ENCODE measurements at places on chromosomes 5 and 9. TPM values are rescaled to one million over a fixed set of nuclear protein-coding genes. Genes with fewer than 3 reads are reported as not detected.
A peak's percentile ranks its signal among the peaks of the same experiment; 100 is the strongest.

DNA sequence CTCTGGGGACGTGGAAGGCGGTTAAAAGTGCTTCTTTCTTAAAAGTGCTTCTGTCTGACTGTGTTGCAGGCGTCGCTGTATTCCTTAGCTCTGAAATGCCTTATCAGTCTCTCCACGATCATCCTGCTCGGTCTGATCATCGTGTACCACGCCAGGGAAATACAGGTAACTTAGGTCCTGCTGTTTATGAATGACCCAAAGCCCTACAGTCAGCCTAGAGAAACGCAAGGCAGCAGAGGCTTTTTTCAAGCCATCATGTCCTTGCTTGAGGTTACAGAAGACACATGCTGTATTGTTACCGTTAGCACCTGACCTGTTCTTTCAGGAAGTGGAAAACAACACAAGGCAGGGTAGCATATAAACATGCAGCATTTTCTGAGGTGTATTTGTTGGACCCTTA is 2.0 kb downstream of the KCNN2 start:
- no peak for DNase-seq

Gene ANKRD31
- 0.14 TPM for total RNA-seq

GRCh38 chr5:177995691-177996595 is at the start of gene PROP1:
TSS of gene PROP1 (minus strand) at chr5:177996242. CDS start at chr5:177995933, 309 bp downstream.
- DNase-seq, result no peak

DNA sequence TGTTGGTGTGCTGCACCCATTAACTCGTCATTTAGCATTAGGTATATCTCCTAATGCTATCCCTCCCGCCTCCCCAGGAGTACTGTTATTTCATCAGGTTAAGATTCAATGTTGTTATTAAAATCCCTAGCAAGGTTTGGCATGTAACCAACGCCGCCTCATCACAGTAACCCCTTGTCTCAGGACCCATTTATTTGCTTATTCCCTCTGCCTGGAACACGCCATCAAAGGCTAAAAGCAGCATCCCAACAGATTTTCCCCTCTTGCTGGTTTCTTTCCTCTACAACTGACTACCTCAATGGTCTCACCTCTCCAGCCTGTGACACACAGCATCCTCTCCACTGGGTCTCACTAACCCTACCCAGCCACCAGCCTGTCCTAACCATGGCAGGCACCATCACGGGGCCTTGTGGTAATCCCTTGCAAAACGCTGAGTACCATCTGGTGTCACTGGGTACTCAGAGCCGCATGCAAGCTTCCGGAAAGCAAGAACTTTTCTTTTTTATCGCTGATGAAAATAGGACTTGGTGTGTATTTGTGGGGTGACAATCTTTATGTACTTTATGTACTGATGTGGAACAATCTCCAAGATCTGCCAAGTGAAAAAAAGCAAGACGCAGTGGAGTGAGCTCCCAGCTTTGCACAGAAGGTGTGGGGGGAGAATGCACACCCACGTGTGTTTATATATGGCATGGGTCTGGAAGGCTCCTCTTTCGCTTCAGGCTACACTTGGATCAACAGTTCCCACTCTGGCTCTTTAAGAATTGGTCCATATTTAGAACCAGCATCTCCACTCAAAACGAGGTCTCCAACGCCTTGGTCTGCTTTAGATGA is 6.1 kb downstream of the RPS14 start:
- no peak for DNase-seq

- DNase-seq, result no peak
These were observed 204.2 kb upstream of the HAPLN1 start for GRCh38 chr5:83924891-83925290.

DNA sequence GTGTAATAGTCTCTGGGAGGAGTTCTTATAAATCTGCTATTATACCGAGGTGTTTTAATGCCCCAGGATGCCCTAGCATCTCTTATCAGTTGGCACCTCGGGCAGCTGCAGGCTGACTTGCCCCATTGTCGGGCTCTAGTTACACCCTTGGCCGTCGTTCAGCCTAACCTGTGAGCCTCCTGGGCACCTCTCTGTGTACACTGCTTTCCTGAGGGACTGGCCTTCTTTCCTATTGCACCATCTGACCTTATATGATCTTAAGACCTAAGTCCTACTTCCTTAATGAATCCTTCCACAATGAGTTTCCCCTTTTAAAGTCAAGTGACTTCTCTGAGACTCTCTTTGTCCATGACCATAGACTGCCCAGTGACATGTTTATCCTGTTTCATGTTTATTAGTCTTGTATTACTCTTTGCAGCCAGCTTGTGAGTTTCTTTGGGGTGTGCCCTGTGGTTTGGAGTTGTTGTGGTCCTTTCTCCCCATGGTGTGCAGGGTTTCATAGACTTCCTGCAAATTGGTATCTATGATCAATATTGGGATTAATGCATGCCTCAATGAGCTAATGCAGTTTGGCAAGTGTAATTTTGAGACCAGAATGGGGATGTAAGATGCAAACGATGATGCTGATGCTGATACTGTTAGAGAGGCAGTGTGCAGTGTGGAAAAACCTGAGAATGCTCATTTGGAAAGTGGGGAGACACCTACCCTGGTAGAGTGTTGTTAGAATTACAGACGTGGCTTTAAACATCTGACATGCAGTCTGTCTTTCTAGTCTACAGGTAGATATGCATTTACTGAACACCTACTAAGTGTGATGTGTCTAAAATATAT is 4.9 kb downstream of the DAPK1 start:
- DNase-seq, result no peak

DNA sequence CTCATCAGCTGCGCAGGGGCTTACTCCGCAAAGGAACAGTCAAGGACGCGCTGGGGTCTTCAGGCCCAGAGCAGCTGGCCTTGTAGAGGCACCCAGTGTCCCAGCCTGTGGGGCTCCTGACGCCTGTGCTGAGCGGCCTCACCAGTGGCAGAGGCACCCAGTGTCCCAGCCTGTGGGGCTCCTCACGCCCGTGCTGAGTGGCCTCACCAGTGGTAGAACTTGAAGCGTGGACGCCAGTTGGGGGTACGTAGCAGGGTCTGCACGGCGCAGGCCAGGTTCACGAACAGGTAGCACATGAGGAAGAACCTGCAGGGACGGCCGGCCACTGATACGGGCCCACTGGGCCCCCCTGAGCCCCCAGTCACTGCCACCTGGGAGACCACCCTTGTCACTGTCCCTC is 35.9 kb downstream of the SLC12A7 start:
- DNase-seq, result no peak

GRCh38 chr9:28951945-28952344 is 1378.7 kb upstream of the C9orf72 start:
- no peak for DNase-seq

GRCh38 chr5:172901788-172902496 is 57.3 kb upstream of the RPL26L1 start:
- DNase-seq, result peak; percentile 54

DNA sequence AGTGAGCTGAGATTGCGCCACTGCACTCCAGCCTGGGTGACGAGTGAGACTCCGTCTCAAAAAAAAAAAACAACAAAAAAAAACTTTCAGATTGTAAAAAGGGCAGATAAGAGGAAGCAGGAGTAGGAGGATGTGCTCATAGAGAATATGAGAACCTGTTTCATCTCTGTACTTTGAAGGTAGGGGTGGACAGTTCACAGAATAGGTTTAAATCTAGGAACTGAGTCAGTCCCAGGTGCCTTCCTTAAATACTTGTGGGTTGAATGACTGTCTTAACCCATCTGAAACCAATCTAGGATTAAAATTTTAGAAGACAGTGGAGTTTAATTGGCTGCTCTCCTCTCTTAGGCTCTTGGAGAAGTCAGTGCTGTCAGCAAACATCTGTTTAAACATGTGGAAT is 12.4 kb downstream of the POLK start:
- no peak for DNase-seq

DNA sequence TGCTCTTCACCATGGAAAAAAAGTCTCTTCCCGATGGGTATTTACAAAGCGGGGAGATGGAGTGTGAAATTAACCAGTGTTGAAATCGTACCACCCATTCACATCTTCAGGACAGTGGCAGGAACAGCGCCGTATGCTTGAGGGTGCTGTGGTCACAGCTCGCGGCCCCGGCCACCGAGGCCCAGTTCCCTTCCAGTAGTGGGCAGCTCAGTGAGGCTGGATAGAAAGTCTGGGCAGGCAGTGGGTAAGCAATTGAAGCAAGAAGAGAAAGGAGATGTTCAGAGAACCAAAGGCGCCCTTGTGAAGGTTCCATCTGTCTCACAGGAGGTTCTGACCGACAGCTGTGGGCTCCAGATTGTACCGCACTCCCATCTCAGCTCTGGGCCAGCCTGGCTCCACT is 59.1 kb downstream of the SECISBP2 start:
- no peak for DNase-seq

- peak; percentile 20 for DNase-seq
These were observed 155.8 kb downstream of the DRD1 start for GRCh38 chr5:175288048-175288621.

GRCh38 chr9:8815219-8815618 is 1015.6 kb upstream of the DMAC1 start:
- DNase-seq, result no peak

Gene DBH
- total RNA-seq, result not detected

Gene FOXI1
- total RNA-seq, result not detected

- no peak for DNase-seq
These were observed 40.2 kb upstream of the TRIM32 start for GRCh38 chr9:116646661-116647514.

- peak; percentile 79 for DNase-seq
These were observed 18.0 kb upstream of the STARD4 start for GRCh38 chr5:111530298-111530740.

- DNase-seq, result no peak
These were observed 24.5 kb downstream of the LECT2 start for GRCh38 chr5:135930029-135930948.

DNA sequence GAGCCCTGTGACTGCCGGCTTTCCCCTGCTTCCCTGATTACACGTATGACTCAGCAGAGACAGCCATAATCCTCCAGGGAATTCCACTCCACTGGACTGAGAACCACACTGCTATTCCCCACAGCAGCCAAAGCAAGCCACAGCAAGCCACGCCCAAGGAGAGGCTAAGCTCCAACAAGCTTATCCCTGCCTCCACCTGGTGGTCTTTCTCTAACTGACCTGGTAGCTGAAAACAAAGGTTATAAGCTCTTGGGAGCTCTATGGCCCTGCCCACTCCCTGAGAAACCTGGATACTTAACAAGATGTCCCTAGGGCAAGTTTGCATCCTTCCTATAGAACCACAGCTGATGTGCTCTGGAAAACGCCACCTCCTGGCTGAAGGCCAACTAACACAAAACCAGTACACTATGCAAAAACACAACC is 613.7 kb upstream of the CDH18 start:
- no peak for DNase-seq

DNA sequence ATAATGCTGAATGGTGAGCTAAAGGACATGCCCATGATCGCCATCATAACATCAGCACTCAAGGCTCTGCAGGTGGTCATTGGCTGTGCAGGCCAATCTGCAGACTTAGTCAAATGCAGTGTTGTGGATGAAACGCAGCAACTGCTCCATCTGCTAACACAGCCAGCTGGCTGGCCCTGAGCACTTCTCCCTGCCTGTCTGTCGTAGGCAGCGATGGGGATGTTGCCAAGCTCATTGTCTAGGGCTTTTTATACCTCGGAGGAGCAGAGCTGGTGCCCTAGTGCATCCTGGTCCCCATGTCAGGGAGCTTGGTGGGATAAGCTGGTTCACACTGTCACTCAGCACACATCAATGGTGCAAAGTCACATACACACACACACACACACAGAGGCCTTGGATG is 189.4 kb downstream of the TENT4A start:
- DNase-seq, result no peak

GRCh38 chr5:20340126-20340525 is 352.1 kb upstream of the CDH18 start:
- DNase-seq, result no peak

- no peak for DNase-seq
These were observed 54.2 kb upstream of the IRX4 start for GRCh38 chr5:1936901-1937300.

Gene PCDHGA5
- 3.4 TPM for total RNA-seq

DNA sequence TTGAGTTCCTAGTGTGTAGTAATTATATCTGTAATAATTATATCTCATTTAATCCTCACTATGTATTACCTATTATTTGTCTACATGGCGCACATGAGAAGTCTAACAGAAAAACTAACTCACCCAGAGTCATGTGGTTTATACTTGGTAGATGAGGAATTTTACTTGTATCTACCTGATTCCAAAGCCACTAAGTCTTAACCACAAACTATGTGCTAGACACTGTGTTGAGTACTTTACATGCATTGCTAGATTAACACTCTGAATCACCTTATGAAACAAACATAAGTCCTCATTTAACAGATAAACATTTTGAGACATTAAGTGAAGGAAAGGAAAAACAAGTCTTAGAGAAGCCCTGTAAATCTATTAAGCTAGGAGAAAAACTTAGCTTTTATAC is 404.8 kb downstream of the TLR4 start:
- no peak for DNase-seq

DNA sequence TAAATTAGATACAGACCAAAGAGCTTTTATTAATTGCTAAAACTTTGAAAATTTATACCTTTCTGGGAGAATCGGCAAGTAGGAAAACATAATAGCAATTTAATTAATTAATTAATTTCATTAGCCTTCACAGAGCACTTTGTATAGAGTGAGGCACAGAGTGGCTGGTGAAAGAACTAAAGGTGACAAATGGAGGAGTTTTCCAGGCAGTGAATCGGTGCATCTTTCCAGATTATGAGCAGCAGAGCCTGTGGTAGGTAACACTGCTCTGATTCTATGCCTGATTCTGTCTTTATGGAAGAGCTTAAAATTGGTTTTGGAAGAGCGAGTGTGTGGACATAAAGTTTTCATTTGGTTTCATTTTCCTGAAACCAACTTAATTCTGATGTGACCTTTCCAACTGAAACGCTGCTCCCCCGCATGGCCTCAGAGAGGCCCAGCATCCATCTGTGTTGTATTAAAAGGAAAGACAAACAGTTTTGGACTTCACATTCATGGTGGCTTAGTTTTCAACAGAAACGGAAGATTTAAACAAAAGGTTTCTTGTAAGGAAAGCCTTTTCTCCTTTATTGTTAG is 188.9 kb upstream of the RPS23 start:
- peak; percentile 71 for DNase-seq

GRCh38 chr5:112822456-112822855 is 38.6 kb upstream of the SRP19 start:
- no peak for DNase-seq

- no peak for DNase-seq
These were observed 98.7 kb upstream of the SLC28A3 start for GRCh38 chr9:84439250-84439649.

GRCh38 chr5:1782385-1783215 is 17.0 kb downstream of the MRPL36 start:
- DNase-seq, result no peak

GRCh38 chr9:90795871-90796317 is 5.7 kb upstream of the SYK start:
- DNase-seq, result no peak

GRCh38 chr5:55896663-55897062 is 45.5 kb downstream of the IL31RA start:
- no peak for DNase-seq

- DNase-seq, result no peak
These were observed 283.9 kb upstream of the ADAMTSL1 start for GRCh38 chr9:18189871-18190670.

All from right cardiac atrium (tissue), 5 donors.